ENCODE measurements at places on chromosomes 5 and 9.
A peak's percentile ranks its signal among the peaks of the same experiment; 100 is the strongest.

DNA sequence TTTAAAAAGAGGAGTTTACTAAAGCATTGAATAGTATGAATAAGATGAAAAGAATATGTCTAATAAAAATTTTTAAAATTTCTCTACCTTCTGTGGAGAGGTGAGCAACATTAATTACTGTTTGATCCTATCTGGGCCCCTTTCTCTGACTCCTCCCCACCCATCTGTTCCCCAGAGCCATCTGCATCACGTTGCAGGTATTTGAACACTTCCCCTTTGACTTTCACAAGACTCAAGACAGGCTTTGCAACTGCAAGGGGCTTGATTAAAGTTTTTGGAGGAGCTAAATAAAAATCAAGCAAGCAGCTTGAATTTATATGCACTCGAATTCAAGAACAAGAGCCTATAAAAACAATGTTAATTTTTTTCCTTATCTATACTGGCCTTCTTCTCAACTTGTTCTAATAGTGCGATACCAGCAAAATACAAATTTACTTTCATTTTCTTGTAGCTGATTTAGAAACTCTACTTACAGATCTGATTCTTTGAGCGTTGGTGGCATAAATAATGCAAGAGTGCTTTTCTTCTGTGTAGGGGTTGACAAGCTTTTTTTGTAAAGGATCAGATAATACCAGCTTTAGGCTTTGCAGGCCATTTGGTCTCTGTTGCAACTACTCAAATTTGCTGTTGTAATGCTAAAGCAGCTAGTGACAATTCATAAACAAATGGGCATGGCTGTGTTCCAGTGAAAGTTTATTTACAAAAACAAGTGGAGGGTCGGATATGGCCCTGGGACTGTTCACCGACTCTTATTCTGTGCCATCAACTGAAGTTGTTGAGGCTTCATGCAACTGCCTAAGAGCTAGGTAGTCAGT, 21.2 kb downstream of the TXNDC8 start:
- DNase-seq, result no peak

- DNase-seq, result no peak
Observed at GRCh38 chr9:73906671-73907070, 590.5 kb upstream of the RORB start.

DNA sequence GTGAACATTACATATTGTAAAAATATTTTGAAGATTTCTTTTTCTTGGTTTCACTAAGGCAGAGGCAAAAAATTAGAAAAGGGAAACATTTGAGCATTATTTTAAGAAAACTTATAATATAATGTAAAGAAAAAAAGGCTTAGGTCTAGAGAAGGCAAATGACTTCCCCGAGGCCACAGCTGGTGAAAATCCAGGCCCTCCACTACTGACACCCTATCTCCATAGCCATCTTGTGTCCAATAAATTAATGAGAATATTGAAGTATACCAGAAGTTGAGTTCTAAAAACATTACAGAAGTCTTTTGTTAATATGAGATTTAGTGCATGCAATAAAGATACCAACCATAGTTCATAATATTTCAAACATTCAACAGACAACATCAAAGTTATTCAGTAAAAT, 459.9 kb upstream of the RORB start:
- no peak for DNase-seq

- no peak for DNase-seq
Observed at GRCh38 chr9:84694248-84694647, 24.7 kb downstream of the NTRK2 start.

DNA sequence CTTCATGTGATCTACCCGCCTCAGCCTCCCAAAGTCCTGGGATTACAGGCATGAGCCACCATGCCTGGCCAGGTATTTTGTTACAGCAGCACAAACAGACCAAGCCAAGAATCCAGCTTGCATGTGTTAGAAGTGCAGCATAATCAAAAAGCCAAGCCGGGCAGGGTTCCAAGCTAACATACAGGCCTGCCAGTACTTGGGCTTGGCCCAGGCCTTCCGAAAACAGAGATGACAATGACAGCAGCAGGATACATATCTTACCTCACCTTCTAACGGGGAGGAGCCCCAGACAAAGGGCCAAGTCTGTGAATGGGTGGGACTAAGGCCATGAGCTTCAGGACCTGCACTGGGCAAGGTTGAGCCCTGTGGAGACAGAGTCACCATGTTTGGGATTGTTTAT, 91.4 kb upstream of the ZNF462 start:
- no peak for DNase-seq

GRCh38 chr5:157956271-157956885, 97.4 kb upstream of the CLINT1 start:
- peak; percentile 59 for DNase-seq

DNA sequence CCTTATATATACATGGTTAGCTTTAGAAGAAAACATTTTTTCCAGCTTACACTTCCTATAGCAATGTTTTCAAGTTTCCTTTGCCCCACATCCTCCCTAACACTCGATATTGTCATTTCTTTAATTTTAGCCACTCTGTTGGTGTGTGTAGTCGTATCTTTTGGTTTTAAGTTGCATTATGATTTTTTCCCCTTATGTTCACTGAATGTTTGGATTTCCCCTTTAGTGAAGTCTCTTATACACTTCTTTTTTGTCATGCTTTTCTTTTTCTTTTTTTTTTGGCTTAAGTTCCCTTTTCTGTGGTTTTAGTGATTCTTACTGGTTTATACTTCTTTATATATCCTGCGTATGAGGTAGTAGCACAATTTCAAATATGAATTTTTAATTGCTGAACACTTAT, 58.8 kb downstream of the KDM4C start:
- no peak for DNase-seq

DNA sequence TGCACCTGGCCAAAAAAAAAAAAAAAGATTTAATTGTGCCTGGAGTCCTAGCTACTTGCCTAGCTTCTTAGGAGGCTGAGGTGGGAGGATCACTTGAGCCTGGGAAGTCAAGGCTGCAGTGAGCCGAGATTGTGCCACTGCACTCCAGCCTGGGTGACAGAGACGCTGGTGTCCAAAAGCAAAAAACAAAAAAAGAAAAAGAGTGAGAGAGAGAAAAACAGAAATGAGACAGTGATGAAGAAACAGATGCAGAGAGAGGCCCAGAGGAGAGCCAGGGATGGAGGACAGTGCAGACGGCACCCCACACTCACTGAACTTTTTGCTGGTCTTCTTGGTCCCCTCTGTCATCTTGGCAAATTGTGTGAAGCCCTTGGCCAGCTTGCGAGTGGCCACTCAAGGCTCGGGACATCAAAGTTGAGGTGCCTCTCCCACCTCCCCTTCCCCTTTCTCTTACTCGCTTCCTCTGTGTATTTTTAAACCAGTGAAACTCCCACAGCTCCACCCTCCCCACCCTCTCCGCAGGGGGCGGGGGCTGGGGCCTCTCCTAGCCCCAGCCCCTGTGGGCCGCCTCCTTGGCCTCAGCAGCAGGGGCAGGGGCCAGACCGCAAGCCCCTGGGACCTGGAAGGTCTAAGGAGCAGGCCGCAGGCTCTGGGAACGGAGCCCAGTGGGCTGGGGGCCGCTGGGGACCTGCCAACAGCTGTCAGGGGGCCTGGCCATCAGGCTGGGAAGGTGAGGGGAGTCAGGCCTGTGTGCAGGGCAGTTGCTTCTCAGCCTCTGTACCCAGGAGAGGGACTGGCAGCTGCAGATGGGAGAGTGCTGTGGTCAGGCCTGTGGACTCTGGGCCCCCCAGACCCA, at the start of gene SH2D3C:
TSS of gene SH2D3C (minus strand) at position 387 of the 856 bp plus-strand sequence. CDS start at position 348, 39 bp downstream.
- DNase-seq, result no peak

DNA sequence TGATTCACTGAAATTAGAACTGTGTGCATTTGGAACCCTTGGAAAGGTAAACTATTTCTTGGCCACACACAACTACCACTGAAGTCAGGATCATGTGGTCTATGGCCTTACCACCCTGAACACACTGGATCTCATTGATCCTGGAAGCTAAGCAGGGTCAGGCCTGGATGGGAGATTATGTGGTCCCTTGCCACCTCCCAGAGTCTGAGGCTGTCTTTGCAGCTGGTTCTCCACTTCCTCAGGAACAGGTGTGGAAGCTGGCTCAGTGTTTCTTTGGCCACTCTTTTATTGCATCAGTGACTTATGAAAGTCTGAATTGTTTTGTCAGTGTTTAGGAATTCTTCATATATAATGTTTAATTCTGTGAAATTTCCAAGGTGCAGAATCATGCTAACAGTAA, 89.2 kb downstream of the TEK start:
- DNase-seq, result no peak

- no peak for DNase-seq
Observed at GRCh38 chr5:133423011-133423617, 189.2 kb downstream of the FSTL4 start.

DNA sequence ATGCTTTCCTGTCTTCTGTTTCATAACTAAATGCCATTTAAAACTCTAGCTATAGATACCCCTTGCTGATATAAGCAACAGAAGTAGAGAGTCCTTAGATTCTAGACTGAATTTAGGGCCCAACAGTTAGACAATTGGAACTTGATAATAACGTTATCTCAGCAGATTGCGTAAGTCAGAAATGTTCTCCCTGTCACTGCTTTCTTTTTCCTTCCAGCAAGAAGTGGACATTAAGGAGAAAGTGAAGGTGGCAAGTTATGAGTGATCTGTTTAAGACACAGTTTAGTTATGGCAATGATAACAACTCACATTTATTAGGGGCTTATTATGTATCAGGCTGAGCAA, 6.9 kb upstream of the GLIS3 start:
- DNase-seq, result no peak

DNA sequence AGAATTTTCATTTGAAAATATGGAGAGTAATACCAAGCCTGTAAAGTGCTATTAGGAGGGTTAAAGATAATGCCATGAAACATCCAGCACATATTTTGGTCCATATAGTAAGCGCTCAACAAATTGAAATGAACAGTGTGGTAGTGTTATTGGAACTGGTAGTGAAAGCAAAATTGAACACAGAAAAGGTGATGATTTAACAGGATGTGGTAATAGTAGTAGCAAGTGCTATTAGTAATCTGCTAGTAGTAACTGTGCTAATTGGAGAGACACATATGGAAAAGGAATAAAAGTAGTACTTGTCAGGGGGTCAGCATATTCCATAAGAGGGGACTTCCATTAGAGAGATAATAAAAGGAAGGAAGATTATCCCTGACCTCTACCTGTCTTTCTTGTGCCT, 187.3 kb downstream of the HTR1A start:
- no peak for DNase-seq

DNA sequence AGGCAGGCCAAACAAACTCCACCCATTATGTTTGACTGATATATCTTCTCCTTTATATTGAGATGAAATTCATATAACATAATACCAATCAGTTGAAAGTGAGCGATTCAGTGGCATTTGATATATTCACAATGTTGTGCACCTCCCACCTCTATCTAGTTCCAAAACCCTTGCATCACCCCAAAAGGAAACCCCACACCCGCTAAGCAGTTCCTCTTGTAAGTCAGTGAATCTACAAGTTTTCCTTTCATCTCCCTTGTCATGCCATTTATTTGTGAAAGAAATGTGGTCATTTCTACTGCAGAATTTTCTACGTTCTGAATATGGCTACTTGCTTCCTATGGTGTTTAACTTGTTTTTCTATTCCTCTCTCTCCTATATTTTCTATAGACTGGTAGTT, 99.4 kb upstream of the PTPN3 start:
- DNase-seq, result no peak

DNA sequence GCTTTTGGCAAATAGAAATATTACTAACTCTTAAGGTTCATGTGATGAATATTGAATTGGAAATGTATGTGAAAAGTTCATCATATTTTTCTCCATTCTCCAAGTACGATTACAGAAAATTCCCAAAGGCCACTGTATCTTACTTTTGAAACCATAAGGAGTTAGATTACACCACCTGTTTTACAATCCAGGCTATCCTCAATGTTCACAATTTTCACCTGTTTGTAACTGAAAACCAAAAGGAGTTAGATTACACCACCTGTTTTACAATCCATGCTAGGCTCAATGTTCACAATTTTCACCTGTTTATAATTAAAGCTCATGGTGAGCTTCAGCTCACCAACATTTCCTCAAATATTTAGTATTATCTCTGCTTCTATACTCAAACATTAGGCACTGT, 188.0 kb downstream of the HCN1 start:
- DNase-seq, result no peak

DNA sequence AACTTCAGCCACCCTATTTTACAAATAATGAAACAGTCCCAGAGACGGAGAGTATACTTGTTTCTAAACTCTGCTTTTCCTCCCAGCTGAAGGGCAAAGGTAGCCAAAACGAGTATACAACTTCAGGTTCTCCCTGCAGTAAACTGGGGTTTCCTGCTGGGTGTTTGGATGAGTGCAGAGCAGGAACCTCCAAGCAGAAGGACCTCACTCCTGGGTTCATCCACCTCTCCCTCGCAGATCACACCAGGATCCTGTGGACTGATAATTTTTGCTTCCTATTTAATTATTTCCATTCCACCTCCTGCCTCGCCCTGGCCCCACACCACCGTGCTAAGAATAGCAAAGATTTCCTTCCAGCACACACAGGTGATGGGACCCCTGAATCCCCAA, 2.0 kb upstream of the FOXB2 start:
- no peak for DNase-seq

DNA sequence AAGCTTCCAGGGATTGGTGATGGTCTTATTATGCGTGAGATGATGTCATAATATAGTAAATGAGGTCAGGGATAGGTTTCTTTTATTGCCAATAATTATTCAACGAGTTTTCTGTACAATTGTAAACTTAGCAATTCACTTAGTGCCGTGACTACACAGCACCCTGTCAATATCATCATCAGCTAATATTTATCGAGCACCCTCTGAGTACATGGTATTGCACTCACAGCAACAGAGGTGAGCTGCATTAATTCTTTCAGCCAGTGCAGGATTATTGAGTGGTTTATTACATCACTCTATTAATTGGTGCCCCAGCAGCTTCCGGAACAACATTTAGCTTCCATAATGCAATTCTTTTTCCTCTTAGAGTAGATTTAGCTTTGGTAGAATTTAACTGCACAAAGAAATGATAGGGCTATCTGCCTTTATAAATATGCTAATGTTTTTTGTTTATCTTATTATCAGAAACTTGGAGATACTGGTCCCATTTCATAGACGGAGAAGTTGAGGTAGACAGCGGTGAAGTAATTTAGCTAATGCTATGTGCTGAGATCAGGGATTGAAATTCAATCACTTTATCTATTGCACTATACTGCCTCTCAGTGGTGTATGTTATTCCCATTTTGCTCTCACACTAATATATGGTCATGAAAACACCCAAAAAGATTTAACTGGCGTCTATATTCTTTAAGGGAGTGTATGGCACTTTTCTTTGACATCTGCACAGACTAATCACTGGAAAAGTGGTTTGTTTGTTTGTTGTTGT, 726.1 kb upstream of the WWC1 start:
- DNase-seq, result peak; percentile 56

DNA sequence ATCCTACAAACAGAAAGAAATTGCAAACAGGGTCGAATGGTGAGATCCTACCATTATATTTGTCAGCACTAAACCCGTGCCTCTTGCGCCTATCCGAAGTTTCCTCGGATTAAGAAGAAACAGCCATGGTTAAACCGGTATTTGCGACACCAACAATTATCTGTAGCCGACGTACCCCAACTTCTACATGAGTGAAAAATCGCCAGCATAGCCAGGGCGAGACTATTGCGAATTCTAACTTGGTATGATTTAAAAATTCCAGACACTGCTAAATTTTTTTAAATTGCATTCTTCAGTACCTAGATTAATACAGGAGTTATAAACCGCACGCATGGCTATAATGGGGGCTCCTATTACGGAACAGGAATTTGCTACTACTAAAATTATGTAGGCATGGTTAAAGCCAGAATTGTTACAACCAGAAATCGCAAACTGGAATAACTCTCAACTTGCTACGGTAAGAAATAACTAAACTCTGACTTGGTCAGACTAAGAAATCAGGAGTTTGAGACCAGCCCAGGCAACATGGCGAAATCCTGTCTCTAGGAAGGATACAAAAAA, 25.3 kb upstream of the ANXA2R start:
- peak; percentile 73 for DNase-seq
